ENCODE measurements at places on chromosomes 16 and 17.

DNA sequence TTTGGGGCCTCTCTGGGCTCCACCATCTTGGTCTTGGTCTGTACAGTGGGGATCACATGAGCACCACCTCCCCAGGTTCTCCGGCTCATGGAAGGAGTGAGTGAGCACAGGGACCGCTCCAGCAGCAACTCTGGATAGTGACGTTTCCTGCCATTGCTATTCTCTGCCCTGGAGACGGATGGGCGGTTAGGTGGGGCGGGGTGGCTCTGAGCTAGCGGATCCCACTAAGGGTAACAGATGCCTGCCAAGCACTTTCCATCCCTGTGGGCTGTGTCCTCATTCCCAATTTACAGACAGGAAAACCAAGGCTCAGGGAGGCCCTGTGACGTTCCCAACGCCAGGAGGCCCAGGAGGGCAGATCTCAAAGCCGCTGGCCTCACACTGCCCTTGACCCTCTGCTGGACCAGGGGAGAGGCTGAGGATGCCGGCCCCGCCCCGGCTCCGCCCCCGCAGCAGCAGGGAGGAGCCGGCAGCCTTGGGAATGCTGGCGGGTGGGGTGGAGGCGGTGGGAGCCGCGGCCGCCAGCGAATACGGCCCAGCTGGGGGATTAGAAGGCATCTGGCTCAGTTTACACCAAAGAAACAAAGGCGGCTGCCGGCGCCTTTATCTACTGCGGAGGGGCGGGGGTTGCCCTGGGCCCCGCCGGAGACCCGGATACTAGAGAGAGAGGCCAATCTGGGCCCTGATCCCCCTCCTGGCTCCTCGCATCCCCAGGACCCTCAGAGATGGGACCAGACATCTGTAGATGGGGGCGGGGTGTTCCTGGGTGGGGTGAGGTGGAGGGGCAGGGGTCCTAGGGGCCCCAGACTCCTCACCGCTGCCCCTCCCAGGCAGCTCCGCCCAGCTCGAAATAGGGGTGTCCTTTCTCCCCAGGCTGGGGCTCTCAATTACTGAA is 122.3 kb upstream of the CIBAR2 start:
- DNase-seq = no peak

DNA sequence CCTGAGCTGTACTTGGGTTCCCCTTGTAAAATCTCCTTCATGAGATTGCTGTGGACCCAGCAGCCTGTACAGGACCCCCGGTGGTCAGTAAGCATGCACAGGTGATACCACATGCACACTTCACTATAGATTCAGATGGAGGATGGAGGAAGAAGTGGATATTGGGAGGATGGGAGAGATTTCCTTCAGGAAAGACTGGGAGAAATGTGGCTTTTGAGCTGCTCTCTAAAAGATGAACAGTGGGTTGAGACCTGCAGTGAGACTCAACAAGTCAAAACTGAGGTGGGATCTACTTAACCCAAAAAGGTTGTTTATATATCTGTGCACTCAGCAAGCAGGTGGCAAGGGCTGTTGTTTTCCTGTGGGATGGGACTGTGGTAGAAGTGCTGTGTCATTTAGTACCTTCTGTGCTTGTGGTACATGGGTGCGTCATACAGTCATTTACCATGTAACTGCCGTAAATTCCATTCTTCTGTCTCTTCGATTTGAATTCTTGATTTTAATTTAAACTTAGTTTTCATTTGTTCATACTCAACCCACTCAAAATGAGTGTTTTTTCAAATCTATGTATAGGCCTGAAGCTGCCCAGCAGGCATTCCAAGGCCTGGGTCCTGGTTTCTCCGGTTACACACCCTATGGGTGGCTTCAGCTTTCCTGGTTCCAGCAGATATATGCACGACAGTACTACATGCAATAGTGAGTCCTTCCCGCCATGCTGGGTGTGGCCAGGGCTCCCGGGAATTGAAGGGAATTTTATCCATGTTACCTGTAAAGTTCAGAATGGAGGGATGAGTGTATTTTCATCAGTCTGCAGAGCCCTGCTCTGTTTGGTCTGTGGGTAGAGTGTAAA is 6.9 kb downstream of the HERPUD1 start:
- DNase-seq = no peak

DNA sequence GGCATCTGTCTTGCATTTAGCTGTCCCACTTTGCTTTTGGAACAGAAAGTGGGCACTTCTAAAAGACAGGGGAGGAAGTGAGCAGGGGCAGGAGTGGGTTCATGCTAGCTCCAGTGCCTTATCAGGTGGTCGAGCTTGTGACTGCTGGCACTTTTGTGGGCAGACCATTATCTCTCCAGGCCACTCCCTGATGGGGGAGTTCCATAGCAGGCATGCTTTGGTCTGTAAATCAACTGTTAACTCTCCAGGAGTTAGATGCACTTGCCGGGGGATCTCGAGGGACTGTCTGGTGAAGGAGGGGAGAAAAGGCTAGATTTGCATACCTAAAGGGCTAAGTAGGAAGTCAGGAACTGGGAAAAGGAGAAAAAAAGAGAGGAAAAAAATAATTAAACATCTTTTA is 9.3 kb upstream of the CARD14 start:
- no peak for DNase-seq

- DNase-seq = no peak
Observed at GRCh38 chr17:59769887-59770286, 62.4 kb downstream of the VMP1 start.

GRCh38 chr17:79843474-79843815 is 4.2 kb upstream of the CBX4 start:
- no peak for DNase-seq

Data from HS-5 (cell line).